ENCODE measurements at places on chromosomes 1 and 21.
A peak's percentile ranks its signal among the peaks of the same experiment; 100 is the strongest.

GRCh38 chr1:34650800-34651199 is 104.0 kb upstream of the GJB5 start:
- DNase-seq: no peak

DNA sequence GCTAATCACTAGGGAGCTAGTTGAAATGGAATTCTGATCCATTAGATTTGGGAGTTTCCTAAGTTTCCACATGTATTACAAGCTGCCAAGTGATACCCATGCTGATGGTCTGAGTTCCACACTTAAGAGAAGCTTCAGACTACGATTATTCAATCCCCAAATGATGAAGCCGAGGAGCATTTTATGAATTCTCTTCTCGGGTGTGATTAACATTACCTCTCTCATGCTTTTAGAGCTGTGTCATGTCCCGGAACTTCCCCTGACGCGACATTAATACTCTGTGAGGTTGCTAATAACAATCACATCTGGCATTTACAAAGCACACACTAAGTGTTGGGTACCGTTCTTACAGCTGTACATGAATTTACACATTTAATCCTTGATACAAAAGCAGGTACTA is 63.0 kb downstream of the KCNJ15 start:
- DNase-seq: no peak

- DNase-seq: peak; percentile 84
These were observed 4.9 kb upstream of the PROX1 start for GRCh38 chr1:213982672-213983492.

DNA sequence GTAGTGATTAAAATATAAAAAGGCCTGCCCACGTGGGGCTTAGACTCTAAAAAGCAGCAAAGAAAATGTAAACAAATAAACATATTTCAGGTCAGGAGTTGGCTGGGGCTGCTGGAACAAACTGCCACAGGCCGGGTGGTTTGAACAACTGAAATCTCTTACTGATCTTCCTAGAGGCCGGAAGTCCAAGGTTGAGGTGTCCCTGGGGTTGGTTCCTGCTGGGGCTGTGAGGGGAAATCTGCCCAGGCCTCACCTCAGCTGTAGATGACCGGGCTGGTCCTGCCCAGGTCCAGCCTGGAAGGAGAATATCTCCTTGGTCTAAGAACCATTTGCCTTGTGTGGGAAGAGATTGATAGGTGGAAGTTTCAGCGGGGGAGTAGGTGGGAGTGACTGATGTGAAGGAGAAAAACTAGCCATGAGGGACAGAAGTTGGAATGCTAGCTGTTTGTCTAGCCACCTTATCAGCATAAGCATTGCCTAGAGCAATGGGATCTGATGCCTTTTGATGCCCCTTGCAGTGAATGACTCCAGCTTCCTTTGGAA is 221.1 kb downstream of the DYRK1A start:
- peak; percentile 48 for DNase-seq

DNA sequence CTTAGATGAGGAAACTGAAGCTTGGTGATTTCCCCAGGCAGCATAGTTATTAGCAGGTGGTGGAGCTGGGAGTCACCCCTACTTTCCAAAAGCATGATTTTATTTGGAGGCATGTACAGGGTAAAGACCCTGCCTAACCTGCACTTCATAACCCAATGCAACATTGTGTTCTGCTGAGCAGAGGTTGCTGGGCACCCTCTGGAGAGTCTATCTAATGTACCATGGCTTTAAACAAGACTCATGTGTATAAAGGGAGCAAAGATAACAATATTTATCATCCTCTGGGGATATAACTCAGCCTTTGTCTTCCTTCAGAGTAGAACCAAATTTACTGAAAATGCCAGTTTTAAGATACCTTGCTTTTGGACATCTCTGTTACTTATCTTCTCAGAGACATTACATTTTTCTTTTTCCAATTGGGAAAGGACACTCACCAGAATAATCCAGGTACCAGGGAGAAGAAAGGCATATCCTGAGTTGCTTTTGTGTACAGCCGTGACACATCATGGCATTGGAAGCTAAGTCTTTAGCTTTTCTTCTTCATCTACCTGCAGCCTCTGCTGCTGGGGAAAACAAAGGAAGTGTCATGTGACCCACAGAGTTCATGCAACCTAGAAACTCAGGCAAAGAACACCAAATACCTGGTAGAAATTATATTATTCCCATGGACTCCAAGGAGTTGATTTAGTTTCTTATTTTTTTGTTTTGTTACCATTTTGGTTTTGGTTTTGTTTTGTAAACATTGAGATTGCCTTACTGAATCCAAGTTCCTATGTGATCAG is 39.6 kb downstream of the ELAVL4 start:
- no peak for DNase-seq

DNA sequence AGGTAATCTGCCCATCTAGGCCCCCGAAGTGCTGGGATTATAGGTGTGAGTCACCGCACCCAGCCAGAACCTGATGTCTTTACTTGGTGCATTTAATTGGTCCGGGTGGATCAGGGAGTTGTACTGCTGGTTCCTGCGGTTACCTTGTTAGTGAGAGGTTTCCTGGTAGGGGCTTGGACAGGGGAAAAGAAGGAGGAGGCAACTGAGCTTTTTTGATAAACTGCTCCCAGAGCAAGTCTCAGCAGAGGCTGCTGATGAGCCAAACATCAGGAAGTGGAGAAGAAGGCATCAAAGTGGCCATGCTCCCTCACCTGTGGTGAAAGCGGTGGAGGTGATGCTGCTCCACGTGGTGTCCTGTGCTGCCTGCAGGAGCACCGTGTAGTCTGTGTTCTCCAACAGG is 161.5 kb upstream of the KIAA0040 start:
- DNase-seq: no peak

- no peak for DNase-seq
These were observed 641.1 kb upstream of the B3GALT2 start for GRCh38 chr1:193827516-193827915.

GRCh38 chr1:17919525-17920439 is 164.6 kb downstream of the ACTL8 start:
- peak; percentile 70 for DNase-seq

DNA sequence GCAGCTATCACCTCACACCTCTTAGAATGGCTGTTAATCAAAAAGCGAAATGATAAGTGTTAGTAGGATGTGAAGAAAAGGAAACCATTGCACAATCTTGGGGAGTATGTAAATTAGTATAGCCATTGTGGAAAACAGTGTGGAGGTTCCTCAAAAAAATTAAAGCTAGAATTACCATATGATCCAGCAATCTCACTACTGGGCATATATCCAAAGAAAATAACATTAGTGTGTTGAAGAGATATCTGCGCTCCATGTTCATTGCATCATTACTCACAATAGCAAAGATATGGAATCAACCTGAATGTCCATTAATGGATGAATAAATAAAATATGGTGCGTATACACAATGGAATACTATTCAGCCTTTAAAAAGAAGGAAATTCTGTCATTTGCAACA is 68.9 kb downstream of the SNRPE start:
- no peak for DNase-seq

GRCh38 chr1:226078374-226078773 is 15.9 kb downstream of the H3-3A start:
- DNase-seq: peak; percentile 23

DNA sequence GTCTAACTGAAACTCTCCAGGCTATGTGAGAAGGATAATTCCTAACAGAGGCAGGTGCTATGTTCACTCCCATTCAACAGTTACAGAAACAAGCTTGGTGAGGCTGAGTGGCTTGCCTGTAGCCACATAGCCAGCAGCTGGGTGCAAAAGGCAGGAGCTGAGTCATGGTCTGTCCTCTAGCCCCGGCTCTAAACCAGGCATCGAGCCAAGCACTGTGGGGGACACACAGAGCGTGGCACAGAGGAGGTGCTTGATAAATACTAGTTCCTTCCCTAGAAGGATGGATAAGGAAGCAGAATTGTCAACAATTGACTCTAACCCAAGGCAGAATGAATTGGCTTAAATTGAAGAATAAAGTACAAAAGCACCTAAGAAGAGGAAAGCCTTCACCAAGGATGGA is 10.4 kb upstream of the KCNA2 start:
- DNase-seq: peak; percentile 3

- no peak for DNase-seq
These were observed 735 bp downstream of the NBL1 start for GRCh38 chr1:19644681-19645410.

DNA sequence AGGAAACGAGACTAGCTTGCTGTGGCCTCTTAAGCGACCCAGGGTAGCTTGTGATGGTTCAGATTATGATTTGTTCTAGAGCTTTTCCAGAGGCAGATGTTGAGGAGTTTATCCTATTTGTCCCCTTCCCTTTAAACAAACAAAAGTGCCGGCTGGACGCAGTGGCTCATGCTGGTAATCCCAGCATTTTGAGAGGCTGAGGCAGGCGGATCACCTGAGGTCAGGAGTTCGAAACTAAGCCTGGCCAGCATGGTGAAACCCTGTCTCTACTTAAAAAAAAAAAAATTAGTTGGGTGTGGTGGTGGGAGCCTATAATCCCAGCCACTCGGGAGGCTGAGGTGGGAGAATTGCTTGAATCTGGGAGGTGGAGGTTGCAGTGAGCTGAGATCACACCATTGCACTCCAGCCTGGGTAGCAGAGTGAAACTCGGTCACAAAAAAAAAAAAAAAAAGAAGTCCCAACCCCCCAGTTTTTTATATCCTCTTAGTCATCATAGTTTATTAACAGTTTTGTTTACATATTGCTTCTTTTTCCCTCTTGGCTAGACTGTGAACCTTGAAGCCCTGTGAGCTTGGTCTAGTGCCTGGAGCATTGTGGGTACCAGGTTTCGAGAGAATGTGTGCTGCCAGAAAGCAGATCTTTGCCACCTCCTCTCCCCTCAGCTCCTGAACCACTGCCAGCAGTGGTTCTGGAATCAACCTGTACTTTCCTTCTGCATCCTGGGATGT is 29.8 kb downstream of the MAPKAPK2 start:
- no peak for DNase-seq

GRCh38 chr1:184166485-184166884 is 115.0 kb downstream of the TSEN15 start:
- DNase-seq: no peak

DNA sequence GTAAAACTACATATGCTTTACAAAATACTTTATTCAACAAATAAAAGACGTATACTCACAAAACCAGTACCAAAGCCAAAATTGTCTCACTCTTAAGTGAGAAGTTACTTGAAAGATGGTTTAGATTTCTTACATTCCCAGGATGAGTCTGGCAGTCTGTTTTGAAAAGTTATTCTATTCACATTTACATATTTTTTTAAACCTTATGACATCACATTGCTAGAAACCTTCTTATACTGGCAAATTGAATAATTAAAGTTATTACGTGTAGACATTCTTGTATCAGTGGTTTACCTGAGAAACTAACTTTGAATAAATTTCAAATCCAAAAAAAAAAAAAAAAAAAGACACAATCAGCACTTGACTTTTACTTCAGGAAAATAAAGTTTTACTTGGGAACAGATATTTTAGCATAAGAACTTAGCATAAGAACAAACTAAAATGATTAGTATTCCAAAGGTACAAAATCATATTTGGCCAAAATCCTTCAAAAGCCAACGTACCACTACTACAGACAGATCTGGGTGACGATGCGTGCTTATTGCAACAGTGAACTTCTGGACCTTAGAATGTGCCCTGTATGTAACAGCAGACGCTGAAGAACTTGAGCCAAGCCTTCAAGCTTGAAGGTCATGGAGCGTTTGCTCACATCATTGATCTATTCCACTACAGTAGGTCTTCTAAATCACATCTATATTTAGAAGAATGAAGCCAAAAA is 2.5 kb downstream of the CDC42BPA start:
- peak; percentile 35 for DNase-seq

- DNase-seq: no peak
These were observed 94.3 kb downstream of the KCNJ6 start for GRCh38 chr21:37821786-37822450.

- DNase-seq: no peak
These were observed 393.9 kb downstream of the PLPP3 start for GRCh38 chr1:56185493-56185892.

GRCh38 chr21:42373196-42373907 is 7.0 kb upstream of the TFF1 start:
- no peak for DNase-seq

GRCh38 chr1:55692726-55693125 is 477.6 kb upstream of the USP24 start:
- DNase-seq: no peak

DNA sequence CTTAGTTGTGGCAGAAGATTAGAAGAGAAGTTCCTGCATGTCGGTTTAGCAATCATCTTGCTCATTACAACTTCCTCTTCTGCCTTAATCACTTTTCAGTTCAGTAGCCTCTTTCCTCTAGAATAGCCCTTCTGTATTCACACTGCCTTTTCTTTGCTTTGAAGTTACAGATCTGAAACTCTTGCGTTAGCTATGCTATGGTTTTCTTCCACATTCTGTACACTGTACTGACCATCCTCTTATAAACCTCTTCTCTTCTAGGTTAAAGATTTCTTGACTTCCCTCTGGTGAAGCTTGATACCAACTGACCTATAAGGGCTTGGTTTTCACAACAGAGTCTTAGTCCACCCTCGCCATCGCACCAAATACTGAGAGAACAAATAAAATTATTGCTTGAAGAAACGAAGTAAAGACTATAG is 35.0 kb downstream of the C21orf91 start:
- no peak for DNase-seq

DNA sequence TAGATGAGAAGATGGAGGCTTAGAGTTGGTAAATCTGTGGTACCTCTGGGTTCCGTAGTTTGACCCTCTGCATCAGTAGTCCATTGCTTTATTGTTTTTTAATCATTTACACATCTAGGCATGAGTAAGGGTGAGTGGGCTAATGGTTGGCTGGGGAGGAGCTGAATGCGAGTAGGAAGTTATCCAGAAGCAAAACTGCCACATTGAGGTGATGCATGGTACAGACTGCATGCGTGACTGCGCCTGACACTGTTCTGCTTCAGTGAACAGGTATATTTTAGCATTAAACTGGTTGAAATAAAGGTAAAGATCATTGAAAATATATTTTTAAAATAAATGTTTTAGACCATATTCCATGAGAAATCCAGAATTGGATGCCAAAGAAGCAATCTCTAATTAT is 4.4 kb downstream of the DNAJC16 start:
- no peak for DNase-seq

DNA sequence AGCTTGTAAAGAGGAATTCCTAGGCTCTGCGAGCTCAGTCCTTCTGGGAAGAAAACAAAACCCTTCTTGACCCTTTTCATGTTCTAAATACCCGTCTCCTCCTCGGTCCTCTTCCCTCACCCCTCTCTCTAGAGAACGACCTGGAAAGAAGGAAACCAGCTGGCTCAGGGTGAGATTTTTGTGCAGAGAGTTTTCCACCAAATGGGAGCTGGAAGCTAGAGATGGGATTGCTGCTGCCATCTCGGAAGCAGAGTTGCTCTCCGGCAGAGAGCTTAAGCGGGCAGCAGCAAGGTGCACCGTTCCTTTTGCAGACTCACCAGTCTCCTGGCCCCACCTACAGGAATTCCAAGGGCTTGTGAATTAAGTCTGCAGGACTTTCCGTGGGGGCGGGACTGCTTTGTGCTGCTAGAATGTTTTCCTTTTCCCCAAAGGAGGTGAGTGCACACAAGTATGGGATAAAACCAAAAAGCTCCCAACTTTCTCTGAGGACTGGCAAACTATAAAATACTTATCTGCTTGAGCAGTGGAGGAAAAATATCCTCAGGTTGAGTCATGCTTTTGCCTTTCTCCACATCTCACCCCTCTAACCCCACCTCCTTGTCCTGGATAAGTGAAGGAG is 29.1 kb upstream of the KIAA0040 start:
- peak; percentile 86 for DNase-seq

All from mesendoderm (in vitro differentiated cells).